ENCODE measurements at places on chromosomes 4 and X. TPM values are rescaled to one million over a fixed set of nuclear protein-coding genes. Genes with fewer than 3 reads are reported as not detected.

Gene UGT2A2
- not detected for total RNA-seq

Gene NEIL3
- not detected for total RNA-seq

Gene SLITRK2
- total RNA-seq, result 0.27 TPM

Gene CD38
- total RNA-seq, result 2.5 TPM

Gene HS3ST1
- total RNA-seq, result 1.2 TPM

Gene TMEM35A
- total RNA-seq, result 0.30 TPM

Gene AR
- total RNA-seq, result 18.2 TPM

Gene CSAG3
- not detected for total RNA-seq

Gene CCDC110
- total RNA-seq, result 1.6 TPM

Gene FGD1
- total RNA-seq, result 7.5 TPM

Gene BRS3
- not detected for total RNA-seq

Gene HTR2C
- not detected for total RNA-seq

Gene NSUN7
- 1.5 TPM for total RNA-seq

Gene GAB1
- 72.5 TPM for total RNA-seq

Gene MAGEC1
- total RNA-seq, result not detected

Gene F8
- 38.9 TPM for total RNA-seq

Gene BEX3
- total RNA-seq, result 164 TPM

Gene STK26
- total RNA-seq, result 0.51 TPM

Gene HELT
- not detected for total RNA-seq

Gene MYOZ2
- 705 TPM for total RNA-seq

Gene ARHGEF38
- not detected for total RNA-seq

Gene SCRG1
- 0.08 TPM for total RNA-seq
